Stimulated activated CD4-positive, alpha-beta T cell treated with anti-CD3 and anti-CD28 coated beads, Interleukin-1b, Interleukin-23, amount 100 ng/mL, for 1 hour (primary cell): ENCODE measurements at places on chromosomes 12 and 14.

- DNase-seq: no peak
Observed at GRCh38 chr12:122148657-122149056, 25.4 kb downstream of the IL31 start.

DNA sequence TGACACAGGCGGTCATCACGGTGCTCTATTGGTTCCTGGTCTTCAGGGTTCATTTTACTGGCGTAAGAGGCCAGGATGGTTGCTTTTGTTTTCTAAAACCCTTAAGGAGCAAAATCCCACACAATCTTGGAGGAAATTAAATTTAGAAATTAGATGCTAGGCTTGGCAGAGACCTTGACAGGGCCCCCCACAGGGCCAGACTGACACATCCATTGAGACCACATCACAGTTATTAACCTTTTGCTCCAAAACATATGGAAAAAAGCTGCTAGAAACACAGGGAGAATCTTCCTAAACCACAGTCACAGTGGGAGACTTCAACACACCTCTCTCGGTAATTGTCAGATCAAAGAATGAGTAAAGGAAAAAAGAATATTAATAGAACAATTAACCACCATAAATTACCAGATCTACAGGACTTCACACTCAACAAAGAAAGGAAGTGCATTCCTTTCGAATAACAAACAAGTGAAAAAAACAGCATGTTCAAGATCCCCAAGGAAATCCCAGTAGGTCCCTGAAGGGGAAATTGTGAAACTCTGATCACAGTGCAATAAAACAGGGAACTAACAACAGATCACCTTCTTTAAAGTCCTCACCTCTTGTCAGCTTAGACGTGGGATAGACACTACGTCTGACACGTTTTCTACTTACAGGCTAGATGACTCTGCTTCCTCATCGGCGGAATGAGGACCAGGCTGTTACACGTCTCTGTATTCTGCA lies 40.2 kb upstream of the TMEM179 start:
- DNase-seq: no peak

DNA sequence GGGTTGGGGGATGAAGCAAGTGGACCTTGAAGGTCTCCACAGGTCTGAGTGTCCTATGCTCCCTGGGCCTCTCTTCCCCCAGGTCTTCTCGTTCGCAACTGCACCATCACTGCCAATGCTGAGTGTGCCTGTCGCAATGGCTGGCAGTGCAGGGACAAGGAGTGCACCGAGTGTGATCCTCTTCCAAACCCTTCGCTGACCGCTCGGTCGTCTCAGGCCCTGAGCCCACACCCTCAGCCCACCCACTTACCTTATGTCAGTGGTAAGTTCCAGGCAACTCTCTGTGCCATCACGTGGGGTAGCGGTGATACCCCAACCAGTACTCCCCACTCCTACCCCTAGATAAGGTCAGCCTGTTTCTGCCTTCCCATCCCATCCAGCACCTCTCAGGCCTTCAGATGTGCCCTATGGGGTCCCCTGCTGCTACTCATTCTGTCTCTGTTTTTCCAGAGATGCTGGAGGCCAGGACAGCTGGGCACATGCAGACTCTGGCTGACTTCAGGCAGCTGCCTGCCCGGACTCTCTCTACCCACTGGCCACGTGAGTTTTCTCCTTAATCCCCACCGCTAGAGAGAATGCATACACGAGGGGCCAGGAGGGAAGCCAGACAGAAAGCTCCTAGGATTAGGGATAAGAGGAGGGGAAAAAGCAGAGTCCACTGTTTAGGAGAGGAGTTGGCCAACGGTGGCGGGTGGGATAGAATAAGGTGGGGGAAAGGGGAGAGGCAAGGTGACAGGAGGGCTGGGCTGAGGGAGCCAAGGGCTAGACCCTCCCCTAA lies 1.6 kb upstream of the TAPBPL start:
- no peak for DNase-seq

- no peak for DNase-seq
Observed at GRCh38 chr12:29782285-29782870, 1.4 kb downstream of the TMTC1 start.

- DNase-seq: no peak
Observed at GRCh38 chr14:39169541-39169900, 612 bp downstream of the TRAPPC6B start.

DNA sequence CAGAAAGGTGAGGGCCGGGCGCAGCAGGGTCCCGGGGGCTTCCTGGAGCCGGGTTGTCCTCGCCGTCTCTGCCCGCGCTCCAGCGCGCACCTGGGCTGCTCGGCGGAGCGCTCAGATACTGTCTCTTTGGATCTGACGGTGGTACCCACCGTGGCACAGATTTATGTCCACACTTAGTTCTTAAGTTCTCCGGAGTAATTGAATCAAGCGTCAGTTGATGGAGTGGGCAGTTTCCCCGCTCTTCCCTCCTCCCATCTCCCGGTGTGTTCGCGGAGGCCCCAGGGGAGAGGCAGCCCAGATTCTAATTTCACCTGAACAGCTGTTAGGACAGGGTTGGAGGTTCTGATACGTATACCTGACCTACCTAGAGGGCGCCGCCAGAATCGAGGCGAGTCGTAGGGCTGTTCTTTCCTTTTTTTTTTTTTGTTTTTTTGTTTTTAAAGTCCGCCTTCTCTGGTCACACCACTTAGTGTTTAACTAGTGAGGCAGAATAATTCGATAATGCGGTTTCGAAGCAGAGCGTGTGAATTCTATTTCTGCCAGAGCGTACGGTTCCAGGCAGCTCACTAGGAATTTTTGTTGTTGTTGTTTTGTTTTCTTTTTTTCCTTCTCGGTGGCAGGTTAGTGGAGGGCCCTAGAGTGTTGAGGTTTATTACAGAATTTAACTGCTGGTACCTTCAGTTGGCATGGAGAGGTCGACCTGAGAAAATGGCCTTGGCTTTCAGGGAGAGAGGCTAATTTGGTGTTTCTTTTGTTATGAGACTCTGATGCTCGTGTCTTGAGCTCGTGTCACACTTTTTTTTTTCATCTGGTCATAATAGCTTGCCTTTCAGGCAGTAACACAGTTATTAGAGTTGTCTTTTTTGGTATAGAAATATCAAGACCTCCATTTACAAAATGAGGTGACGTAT lies 22.3 kb upstream of the GNS start:
- no peak for DNase-seq

DNA sequence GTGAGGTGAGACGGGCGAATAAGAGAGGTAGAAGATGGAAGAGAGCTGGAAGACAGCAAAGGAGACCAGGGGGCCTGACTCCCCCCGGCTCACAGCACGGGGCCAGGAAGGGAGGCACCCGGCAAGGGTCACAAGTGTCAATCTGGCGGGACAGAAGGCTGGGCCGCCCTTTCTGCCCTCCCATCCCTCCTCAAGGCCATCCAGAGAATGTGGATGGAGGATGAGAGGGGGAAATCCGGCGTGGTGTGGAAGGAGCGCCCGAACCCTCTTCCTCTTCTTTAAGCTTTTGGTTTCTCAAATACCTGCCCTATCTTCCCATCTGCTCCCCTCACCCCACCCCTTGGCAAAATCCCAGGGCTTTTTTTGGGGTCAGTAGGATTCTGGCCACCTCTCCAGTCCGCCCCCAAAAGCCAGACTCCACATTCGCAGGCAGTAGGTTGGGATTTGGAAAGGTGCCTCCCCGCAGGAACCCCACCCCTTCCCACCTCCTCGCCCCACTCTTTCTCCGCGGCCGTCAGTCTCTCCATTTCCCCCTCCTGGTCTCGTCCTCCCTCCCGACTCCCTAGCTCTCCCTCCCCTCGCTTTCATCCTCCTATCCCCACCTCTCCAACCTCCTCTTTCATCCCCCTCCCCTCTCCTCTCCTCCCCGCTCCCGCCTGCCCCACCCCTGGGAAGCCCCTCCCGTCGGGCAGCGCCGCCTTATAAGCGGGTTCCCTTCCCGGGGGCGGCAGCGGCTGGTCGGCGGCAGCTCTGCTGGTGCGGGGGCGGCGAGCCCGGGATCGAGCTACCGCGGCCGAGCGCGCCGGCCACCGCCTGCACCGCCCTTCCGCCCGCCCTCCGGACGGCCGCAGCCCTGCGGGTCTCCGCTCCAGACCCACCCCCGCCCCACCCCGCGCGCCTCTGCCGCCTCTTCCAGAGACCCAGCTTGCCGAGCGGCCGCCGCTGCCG lies at the start of gene PTMS:
Gene PTMS (plus strand): TSS at position 730 of the 948 bp plus-strand sequence. CDS start 343 bp downstream, outside the sequence.
- DNase-seq: no peak

DNA sequence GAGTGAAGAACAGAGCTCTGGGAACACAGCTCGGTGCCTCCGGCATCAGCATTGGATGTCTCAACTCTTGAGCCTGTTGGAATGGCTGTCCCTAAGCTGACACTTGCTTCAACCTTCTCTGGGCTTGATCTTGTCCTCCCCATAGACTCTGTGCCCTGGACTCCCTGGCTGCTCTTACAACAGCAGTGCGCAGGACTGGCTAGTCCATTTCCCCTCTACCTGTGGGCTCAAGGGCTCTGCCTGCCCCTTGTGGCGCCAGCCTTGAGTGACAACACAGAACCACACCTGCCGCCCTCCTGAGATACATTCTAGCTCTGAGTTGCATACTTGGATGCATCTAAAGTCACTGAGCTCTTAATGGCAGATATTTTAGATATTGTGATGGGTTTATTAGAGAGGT lies 6.2 kb downstream of the CRADD start:
- no peak for DNase-seq

- DNase-seq: no peak
Observed at GRCh38 chr12:89051065-89051677, 301.1 kb downstream of the DUSP6 start.
